ENCODE measurements at places on chromosomes 12 and 14.

DNA sequence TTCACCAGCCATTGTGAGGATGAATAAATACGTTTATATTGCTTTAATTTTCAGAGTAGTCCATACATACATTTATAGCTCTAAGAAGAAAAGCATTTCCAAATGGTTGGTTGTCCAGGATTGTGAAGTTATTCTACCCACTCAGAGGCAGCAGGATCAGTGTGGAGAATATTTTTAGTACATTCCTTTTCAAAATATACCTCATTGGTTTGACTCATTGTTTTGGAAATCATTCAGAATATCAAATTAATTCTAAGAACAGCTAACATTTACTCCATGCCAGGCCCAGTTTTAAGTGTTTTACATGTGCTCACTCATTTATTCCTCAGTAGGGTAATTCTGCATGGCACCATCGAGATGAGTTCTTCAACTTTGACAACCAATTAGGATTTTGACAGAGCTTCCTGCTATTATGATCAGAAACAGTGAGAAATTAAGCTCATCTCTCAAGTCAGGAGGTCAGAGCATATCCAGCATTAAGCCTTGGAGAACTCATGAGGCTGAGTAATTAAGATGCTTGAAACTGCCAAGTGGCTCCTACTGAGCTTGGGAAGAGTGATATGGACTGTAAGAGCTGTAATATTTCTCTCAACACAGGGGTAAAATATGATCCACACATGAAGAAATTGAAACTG is 153.3 kb upstream of the CLEC14A start:
- peak; percentile 68 for DNase-seq

DNA sequence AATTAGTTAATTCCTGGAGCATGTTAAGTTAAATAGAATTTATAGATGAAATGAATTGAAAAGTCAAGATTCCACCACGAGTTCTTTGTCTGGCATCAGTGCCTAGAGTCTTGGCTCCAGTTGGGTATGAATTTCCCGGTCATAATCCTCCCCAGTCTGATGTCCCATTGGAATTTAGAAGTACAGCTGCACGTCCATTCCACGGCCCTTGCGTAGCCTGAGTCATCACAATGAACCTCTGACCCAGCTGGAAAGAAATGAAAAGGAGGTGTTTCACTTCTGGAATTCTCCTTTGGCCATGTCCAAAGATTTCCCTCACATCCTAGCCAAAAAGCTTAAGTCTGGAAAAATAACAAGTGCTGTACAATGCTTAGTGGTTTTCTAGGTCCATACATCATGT is 122.7 kb downstream of the KICS2 start:
- DNase-seq, result peak; percentile 92

- DNase-seq, result no peak
Observed at GRCh38 chr14:72146241-72146640, 214.0 kb downstream of the RGS6 start.

DNA sequence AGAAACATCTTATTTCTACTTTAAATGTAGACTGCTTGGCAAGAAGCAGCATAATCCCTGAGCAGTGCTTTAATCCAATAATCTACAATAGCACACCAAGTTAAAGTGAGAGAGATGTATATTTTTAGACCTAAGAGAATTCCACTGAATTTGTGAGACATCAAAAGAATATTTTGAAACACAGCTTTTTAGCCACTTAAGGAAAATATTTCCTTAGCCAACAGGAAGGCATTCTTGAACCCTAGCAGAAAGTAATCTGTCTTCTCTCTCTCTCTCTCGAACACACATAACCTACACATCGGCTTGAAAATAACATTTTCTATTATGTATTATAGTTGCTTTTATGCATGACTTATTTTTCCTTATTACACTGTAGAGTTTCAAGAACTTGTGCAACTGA is 34.0 kb downstream of the KITLG start:
- peak; percentile 43 for DNase-seq

DNA sequence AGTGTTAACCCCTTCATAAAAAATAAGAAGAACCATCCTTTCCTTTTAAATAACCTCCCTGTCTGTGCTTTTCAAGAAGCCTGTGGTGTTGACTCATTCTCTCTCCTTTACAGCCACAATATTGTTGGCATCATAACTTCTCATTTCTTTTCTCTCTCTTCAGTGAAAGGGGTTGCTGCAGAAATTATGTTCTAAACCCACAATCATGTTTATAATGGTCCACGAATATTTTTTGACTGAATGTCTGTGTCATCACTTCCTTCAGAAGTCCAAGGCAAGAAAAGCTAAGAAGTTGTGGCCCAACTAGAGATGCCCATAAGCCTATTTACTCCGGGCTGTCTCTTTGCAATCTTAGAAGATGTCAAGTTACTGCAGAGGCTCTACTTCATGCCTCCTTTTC is 488.3 kb downstream of the APAF1 start:
- no peak for DNase-seq

DNA sequence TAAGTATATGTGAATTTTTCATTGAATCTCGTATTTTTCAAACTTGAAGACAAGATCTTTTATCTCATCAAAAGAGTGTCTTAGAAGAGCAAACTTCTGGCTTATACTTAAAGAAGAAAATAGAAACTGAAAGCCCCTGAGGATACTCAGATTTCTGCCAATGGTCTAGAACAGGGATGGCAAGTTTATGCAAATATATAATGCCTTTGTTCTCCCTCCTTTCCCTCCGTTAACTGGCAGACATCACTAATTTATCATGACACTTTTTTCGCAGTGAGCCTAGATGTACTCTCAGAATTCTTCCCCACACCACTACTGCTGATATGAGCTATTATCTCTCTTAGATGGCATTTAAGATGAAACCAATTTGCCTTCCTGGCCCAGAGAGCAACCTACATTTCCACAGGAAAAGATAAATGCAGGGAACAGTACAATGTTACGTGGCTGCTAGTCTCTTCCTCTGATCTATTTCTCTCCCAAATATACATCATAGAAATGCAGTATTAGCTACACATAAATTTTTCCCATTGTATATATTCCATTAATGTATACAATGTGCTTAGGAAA is 40.0 kb upstream of the DAAM1 start:
- DNase-seq, result no peak

GRCh38 chr12:128578045-128578444 is 245.7 kb downstream of the SLC15A4 start:
- no peak for DNase-seq

DNA sequence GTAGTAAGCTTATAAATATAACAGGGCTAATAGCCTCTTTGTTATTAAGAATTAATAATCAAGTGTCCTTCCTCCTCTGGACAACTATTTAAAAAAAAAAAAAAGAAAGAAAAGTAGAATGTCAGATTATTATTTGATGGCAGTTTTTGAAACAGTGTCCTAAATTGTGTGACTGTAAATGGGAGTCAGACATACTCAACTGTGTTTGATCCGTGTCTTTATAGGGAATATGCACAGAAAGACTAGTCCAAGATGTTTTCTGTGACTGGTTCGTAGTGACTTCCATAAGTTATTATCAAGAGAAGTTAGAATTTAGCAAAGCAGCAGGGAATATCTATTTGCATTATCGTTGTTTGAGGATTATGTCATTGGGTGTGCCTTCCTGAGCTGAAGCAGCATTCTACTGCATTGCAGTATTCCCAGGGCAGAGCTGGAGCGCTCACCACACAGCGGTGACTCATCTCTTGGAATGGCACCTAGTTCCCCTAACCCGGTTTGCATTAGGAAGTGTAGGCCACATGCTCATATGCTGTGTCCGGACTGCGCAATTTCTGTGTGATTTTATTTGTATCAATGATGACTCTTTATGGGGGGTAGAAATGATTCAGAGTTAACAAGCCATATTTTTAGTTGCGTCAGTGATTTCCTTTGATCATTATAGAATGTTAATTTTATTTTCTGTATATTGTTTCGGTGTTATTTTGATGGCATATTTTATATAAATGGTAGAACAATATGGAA is 7.9 kb downstream of the DYNC1H1 start:
- peak; percentile 100 for DNase-seq

GRCh38 chr14:101207897-101208296 is 304.4 kb upstream of the RTL1 start:
- no peak for DNase-seq

DNA sequence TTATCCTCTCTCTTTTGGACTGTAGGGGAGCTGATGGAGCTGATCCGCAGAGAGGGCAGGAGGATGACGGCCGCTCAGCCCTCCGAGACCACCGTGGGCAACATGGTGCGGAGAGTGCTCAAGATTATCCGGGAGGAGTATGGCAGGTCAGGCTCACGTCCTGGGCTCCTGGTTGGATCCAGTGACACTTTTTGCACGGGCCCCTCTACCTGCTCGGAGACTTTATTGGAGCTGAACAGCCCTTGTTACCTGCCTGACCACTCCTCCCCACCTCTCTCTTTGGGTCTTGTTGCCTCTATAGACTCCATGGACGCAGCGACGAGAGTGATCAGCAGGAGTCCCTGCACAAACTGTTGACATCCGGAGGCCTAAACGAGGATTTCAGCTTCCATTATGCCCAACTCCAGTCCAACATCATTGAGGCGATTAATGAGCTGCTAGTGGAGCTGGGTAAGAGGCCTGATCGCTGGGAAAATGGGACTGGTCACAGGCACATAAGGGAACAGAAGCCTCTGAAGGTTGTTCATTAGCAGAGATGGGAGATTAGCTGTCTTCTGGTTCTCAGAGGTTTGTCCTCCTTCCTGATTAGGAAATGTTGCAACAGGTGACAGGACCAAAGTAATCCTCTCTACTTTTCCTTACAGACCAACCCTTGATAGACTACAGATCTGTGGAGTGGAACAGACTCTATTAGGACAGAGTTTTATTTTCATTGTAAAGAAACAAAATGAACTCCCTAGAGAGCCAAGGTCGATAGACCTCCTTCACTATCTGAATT is 718 bp downstream of the EIF2B2 start:
- DNase-seq, result peak; percentile 19

DNA sequence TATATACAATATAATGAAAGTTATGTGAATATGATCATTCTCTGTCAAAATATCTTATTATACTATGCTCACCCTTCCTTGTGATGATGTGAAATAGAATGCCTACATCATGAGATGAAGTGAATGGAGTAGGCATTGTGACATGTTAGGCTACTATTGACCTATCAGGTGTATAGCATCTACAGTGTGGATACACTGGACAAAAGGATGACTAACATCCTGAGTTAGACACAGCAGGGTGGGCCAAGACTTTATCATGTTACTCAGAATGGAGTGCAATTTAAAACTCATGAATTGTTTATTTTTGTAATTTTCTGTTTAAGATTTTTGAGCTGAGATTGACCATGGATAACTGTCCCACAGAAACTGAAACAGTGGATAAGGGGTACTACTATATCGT is 53.4 kb upstream of the NAV3 start:
- DNase-seq, result no peak

DNA sequence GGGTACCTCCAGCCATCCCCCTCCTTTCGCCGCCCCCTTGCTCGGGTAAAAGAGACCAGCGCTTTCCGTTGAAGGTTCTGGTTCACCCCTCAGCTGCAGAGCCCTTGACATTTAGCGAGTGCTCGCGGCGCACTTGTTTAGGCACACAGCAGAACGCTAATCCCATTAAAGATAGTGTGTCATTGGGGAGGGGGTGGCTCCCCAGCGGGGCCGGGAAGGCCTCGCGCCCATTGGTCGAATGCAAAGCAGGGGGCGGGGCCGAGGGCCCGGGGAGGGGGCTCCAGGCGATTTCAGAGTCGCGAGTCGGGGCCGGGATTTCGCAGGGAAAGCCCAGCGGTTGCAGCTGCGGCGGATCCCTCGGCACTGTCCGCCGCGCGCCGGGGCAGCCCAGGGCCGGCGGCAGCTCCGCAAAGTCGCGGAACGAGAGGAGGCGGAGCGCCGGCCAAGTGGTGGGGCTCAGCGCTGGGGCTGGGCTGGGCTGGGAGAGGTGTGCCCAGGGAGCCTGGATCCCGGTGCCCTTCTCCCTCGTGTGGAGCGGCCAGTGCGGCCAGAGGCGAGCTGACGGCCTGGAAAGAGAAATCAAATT is 122.9 kb downstream of the TSPAN9 start:
- DNase-seq, result peak; percentile 57

DNA sequence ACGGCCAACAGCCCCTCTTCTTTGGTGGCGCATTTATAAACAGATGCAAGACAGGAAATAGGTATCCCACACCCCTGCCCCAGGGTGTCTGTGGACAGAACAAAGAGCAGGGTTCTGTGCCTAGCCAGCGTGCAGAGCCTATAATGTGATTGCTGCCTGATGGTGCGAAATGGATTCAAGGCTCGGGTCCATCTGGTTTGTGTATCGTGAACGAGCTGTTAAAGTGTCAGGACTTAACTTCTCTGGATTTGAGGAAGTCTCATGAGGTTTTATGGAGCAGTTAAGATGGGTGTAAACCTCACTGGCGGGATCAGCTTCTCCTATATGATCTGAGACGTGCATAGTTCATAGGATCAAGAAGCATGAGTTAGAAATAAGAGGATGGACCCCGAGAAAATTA is 388.7 kb upstream of the TBX3 start:
- DNase-seq, result no peak

- DNase-seq, result no peak
Observed at GRCh38 chr12:13374793-13375192, 178.3 kb downstream of the EMP1 start.

DNA sequence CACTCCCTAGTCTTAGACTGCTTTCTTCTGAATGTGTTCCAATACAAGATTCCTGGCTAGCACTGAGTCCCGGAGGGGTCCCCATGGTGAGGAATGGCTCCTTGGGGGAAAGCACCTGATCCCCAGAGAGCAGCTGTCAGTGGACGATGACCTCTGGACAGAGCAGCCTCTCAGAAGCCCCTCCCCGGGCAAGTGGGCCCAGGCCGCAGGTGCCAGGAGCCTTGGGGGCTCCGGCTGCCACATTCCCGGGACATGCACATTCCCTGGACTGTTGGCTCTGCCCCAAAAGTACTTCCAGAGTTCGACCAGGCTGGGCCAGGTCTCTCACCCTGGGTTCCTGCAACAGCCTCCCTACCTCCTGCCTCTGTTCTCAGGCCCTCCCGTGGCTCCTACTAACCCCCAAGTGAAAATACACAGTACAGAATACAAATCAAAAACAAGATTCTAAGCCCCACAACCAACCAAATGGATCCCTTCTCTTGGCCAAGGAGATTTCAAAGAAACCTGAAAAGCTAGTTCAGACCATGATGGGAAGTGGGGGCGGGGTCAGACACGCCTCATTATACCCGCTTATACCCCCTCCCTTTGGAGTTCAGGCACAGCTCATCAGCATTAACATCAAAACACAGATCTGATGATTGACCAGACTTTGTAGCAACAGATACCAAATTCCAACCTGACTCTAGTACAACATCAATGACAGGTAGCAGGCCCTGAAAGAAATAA is 23.3 kb upstream of the BTBD6 start:
- DNase-seq, result no peak

DNA sequence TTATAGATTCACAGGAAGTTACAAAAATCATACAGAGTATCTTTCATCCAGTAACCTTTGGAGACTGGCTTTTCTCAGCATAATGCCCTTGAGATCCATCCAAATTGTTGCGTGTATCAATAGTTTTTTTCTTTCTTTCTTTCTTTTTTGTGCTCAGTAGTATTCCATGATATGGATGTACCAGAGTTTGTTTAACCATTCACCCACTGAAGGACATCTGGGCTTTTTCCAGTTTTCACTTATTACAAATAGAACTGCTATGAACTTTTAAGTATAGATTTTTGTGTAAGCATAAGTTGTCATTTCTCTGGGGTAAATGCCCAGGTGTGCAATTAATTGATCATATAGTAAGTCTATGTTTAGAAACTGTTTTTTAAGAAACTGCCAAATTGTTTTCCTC is 79.4 kb downstream of the FBXL14 start:
- DNase-seq, result no peak

GRCh38 chr14:95442016-95442632 is 74.3 kb downstream of the SYNE3 start:
- no peak for DNase-seq

- DNase-seq, result peak; percentile 43
Observed at GRCh38 chr12:15854916-15855315, 27.3 kb upstream of the STRAP start.

- peak; percentile 76 for DNase-seq
Observed at GRCh38 chr12:51976376-51977160, 25.1 kb downstream of the ACVR1B start.

Measured in EH (cell line).